Upper lobe of right lung (tissue), 1 donor: ENCODE measurements at places on chromosomes 4 and X.

DNA sequence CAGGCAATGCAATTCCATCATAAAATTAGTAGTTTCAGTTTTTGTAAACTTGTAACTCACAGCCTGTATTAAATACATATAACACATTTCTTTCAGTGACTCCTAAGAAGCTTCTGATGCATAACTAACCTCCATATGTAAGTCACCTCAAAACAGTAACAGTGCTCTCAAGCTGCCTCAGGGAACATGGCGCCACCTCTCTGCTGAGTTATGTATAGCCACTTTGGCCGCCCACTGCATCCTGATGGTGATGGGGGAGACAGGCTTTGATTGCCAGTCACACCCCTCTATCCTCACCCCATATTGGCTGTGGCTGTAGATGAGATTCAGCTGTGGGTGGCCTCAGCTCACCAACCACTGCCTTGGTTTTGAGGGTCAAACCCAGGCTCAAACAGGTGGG, 54.3 kb downstream of the LRBA start:
- DNase-seq: no peak

DNA sequence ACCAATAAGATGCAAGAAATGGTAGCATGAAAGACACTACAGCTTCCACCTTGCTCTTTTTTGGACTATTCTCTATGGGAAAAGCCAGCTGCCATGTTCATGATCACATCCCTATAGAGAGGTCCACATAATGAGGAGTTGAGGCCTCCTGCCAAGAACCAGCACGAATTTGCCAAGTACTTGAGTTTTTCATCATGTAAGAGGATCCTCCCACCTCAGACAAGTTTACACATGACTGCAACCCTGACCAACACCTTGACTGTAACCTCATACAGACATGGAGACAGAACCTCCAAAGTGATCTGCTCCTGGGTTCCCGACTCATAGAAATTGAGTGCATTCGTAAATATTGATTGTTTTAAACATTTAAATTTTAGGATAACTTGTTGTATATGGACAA, 135.2 kb upstream of the TSPAN5 start:
- no peak for DNase-seq

- DNase-seq: no peak
These were observed 47.4 kb downstream of the ASIC5 start for GRCh38 chr4:155818639-155819038.

GRCh38 chr4:76641758-76642157, 206.7 kb downstream of the SHROOM3 start:
- no peak for DNase-seq

DNA sequence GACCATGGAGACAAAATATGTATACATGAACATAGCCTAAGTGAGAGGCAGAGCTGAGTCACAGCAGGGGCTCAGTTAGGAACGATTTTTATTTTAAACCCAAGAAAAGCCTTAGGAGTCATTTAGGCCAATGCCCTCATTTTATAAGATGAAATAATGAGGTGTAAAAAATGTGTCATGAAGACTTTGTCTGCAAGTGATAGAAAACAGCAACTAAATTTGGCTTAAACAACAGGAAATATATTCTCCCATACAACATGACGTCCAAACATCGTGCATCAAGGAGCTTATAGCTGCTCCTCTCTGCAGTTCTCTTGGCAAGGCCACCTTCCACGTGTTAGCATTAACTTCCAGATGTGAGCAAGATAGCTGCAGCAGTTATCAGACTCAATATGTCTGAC, 16.8 kb downstream of the SCFD2 start:
- DNase-seq: no peak

DNA sequence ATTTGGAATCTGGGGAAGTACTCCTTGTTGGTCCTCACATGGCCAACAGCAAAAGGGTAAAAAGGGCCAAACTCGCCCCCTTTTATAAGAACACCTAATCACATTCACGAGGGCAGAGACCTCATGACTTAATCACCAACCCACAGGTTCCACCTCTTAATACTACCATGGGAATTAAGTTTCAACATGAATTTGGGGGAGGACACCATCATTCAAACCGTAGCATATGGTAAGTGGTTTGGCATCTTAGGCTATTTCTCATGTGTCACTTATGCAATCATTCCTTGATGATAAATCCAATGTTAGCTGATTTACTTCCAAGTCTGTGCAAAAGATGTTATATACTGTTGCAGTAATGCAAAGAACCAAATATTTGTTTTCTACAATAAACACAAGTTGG, 302.9 kb upstream of the FAM241A start:
- DNase-seq: no peak

DNA sequence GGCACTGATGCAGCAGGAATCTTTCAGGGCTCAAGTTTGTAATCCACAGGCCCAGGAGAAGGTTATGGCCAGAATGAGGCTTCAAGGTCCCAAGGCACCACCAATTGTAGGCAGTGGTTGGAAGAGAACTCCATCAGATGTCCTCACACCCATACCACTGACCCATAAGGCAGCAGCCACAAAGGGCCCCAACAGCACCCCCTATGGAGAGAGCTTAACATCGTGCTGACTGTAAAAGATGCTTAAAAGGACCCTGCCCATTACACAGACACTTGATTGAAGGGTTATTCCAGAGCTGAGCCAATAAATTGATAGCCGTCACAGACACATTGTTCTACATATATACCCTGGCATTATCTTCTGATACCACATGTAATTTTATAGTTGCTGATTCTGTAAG, 113.7 kb downstream of the SOWAHB start:
- DNase-seq: no peak

DNA sequence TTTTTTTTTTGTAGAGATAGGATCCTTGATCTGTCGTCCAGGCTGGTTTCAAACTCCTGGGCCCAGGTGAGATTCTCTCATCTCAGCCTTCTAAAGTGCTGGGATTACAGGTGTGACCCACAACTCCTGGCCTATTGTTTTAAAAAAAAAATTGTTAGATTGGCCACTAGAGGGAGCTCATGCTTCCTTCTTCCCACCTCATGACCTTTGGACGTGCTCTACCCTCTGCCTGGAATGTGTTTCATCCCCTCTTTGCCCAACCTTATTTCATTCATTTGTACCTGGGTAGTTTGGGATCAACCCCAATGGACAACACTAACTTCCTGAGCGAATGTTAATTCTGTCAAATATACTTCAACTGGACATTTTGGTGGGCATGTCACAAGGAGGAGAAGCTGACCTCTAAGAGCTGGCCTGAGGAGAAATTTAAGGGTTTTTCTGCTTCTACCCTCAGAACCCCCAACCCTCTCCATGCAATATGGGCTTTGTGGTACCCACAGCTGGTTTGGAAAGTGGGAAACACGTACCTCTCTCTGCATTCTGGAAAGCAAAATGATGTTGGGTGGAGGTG, 6.4 kb downstream of the PPEF2 start:
- no peak for DNase-seq
